ENCODE measurements at places on chromosomes 16 and 17. TPM values are rescaled to one million over a fixed set of nuclear protein-coding genes. Genes with fewer than 3 reads are reported as not detected.

The OTOP3 gene
- not detected for total RNA-seq

The BOLA2B gene
- 123 TPM for total RNA-seq

The MYO15A gene
- 0.38 TPM for total RNA-seq

The TNFSF13 gene
- 7.4 TPM for total RNA-seq

The UBALD1 gene
- 19.1 TPM for total RNA-seq

The CALB2 gene
- total RNA-seq, result not detected

The ZSCAN10 gene
- 0.28 TPM for total RNA-seq

The LLGL2 gene
- 23.4 TPM for total RNA-seq

The TNFSF12 gene
- 100 TPM for total RNA-seq

The TOM1L1 gene
- total RNA-seq, result not detected

The ELOB gene
- 116 TPM for total RNA-seq

The SLC6A2 gene
- not detected for total RNA-seq

The CCL5 gene
- total RNA-seq, result 30.5 TPM

The SLC35G6 gene
- not detected for total RNA-seq

The HSBP1 gene
- 50.9 TPM for total RNA-seq

The ZG16 gene
- total RNA-seq, result not detected

The CRYBA1 gene
- not detected for total RNA-seq

The HS3ST3A1 gene
- 1.7 TPM for total RNA-seq

The TBC1D3I gene
- total RNA-seq, result 0.17 TPM

The B4GALNT2 gene
- 0.03 TPM for total RNA-seq

The TBX2 gene
- not detected for total RNA-seq

The TMEM95 gene
- total RNA-seq, result not detected

The TLCD2 gene
- 0.10 TPM for total RNA-seq

The CDH8 gene
- not detected for total RNA-seq

The MYADML2 gene
- total RNA-seq, result not detected

The RCVRN gene
- not detected for total RNA-seq

The KRT222 gene
- not detected for total RNA-seq

The KRTAP4-1 gene
- not detected for total RNA-seq

The GFAP gene
- not detected for total RNA-seq

All from activated naive CD4-positive, alpha-beta T cell treated with anti-CD3 and anti-CD28 coated beads, Interleukin-2, amount 10 ng/mL, durations not matched to agents 5 hours and 36 hours (primary cell).